Stimulated activated CD4-positive, alpha-beta T cell treated with anti-CD3 and anti-CD28 coated beads, Interleukin-2, amount 100 ng/mL, for 24 hours (primary cell): ENCODE measurements at places on chromosomes 16 and 17.

- no peak for DNase-seq
These were observed 255.9 kb downstream of the CEP112 start for GRCh38 chr17:65936013-65936412.

DNA sequence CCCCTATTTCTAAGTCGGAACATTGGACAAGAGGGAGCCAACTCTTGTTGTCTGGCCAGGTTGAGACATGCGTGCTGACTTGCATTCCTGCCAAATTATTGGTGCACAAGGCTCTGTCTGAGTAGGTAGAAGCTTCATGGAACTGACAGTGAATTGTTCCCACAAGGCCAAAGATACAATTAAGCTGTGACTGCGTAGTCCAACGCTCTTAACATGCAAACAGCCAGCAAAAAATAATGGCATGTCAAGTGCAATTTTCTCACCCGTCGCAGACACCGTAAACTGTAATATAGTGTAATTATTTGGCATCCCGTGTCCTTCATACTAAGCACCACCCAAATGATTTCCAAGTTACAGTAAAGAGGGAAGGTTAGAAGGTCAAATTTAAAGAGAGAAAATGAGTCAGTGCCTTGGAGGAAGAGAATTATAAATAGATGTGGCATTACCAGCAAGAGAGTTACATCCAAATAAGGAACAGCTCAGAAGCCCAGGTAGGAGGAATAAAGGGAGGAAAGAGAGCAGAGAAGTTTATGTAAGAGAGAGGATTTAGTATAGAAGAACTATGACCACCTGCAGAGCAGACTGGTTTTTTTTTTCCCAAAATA, 21.8 kb downstream of the CDH8 start:
- DNase-seq, result no peak

- DNase-seq, result no peak
These were observed 452.4 kb upstream of the C16orf82 start for GRCh38 chr16:26614237-26614841.

- no peak for DNase-seq
These were observed 4.4 kb upstream of the CYB561 start for GRCh38 chr17:63450551-63450950.

- no peak for DNase-seq
These were observed 1.9 kb upstream of the ITGAL start for GRCh38 chr16:30470632-30470995.

GRCh38 chr17:79840269-79840988, 1.2 kb upstream of the CBX4 start:
- DNase-seq, result peak; percentile 39

- no peak for DNase-seq
These were observed 187.6 kb downstream of the RGS9 start for GRCh38 chr17:65324611-65325342.

GRCh38 chr17:72580321-72581127, 459.7 kb downstream of the SOX9 start:
- DNase-seq, result no peak

- DNase-seq, result no peak
These were observed 2.8 kb upstream of the PRRT2 start for GRCh38 chr16:29809031-29809747.

DNA sequence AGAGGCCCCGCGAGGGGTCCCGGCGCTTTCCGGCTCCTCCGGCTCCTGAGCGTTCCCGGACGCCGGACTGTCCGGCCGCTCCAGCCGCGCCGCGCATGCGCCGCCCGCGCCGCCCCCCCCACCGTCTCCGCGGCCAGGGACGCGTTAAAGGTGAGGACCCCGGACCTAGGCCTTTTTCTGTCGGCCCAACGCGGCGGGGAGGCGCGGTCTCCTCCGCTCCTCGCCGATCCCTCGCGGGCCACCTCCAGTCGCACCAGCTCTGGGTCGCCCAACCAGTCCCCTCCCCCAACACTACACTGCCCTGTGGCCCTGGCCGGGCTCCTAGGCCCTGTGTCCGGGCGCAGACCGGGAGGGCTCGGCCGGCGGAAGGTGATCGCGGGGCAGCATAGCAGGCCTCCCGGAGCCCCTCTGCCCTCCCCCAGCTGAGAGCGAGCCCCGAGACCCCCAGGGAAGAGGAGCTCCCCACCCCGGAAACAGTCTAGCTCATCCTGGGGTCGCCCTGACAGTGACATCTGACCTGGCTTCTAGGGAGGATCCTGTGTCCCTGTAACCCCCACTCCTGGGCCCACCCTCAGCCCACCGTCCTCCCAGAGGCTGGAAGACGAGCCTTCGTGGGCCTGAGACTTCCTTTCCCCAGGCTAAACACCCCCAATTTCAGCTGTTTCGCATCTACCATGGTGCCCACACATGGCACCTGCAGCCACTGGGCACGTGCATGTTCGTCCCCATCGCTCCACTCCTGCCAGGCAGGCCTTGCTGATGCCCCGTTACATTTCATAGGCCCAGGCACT, 14.7 kb upstream of the BCAR1 start:
- peak; percentile 33 for DNase-seq

- peak; percentile 76 for DNase-seq
These were observed 3.6 kb upstream of the WDR81 start for GRCh38 chr17:1720856-1721386.

- no peak for DNase-seq
These were observed 130.2 kb downstream of the MYO1D start for GRCh38 chr17:32746698-32747097.

DNA sequence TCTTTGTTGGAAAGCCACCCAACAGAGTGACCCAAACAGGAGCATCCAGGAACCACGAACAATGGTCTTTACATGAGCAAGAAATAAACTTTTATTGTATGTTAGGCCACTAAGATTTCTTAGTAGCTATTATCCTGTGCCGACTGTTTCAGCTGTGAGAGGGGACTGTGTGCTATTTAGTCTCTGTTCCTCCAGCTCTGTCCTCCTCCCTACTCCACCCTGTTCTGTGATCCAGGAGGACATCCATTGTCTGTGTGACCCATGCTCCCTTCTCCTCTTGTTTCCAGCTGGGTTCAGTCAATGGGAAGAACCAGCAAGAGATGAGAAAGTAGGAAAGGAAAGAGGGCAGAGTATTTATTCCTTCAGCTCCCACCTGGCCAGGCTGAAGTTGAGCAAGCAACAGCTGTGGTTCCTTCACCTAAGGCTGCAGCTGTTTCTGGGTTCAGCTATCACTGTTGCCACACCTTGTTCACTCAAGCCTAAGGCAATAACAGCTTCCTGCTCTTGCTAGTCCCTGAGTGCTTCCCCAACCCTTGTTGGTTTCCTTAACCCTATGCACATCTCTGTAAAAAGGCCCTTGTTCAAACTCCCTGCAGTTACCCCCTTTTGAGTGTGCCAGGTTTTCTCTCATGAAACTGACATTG, 14.9 kb upstream of the B4GALNT2 start:
- DNase-seq, result no peak

GRCh38 chr17:82729479-82730260, 5.7 kb upstream of the FN3K start:
- no peak for DNase-seq

GRCh38 chr17:79691931-79692330, 38.8 kb upstream of the ENPP7 start:
- no peak for DNase-seq

DNA sequence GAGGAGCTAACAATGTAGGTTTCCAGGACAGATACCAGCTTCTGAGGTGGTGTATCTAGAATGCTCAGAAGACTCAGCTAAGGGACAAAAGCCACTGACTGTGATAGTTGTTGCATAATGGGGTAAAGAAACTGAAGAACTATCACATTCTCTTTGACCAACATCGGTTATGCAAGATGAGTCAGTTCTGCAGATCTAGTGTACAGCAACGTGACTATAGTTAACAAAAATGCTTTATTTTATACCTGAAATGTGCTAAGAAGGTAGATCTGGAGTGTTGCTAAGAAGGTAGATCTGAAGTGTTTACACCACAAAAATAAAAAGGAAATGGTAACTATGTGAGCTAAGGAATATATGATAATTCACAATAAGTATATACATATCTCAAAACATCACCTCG, 2.5 kb downstream of the KRTAP9-6 start:
- DNase-seq, result no peak

DNA sequence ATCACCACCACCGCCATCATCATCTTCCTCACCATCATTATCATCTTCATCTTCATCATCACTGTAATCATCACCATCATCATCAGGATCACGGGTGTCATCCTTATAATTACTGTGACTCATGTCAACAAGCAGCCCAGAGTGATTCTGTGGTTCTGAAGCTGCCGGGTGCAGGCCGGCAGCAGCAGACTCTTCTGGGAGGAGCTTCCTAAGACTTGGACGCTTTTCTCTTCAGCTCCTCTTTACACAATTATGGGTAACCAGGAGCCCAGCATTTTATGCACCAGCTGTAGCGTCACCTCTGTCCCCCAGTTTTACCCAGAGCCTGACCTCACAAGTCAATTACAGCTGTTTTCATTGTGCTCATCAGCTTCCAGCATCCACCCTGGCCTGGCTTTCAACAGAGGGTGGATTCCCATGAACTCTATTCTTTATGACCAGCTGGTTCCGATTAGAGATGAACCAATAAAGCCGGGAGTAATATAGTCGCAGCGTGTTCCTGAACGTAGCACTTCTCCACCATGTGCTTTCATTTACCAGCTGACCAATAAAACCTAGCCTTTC, 275.8 kb downstream of the FOXL1 start:
- DNase-seq, result no peak

GRCh38 chr17:78741644-78742284, 40.3 kb downstream of the CYTH1 start:
- DNase-seq, result no peak

DNA sequence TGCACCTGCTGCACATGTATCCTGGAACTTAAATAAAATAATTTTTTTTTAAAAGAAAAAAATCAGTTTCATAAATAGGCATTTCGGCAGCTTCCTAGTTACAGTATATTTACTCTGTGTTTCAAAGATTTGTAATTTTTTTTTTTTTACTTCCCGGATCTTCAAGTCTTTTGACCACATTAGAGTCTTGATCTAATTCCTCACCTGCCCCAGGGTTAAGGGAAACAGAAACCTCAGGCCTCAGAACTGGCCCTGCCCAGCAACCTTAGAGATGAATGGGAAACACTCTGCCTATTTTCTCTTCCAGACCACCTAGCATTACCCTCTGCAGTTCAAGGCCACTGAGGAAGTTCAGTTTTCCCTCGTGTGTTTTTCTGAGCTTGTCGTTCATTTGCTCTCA, 304.0 kb downstream of the MAF start:
- DNase-seq, result no peak

DNA sequence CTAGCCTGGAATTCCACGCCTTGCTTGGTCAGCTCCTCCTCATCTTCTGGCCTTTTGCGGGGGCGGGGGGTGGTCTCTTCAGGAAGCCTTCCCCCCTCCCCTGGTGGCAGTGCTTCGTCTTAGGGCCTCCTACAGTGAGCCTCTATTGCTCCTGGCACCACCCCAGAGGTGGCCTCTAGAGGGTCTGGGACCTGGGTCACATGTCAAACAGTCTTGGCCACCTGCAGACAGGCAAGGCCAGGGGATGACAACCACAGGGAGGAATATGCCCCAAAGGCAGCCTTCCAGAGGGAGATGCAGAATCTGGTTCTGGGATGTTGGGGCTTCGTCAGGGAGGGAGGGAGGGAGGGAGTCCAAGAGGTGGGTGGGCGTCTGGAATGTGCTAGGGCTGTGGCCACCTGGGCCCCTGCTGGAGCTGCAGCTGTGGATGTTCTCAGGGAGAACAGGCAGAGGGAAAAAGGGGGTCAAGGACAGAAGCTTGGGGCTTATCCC, 50.6 kb downstream of the SMPD3 start:
- no peak for DNase-seq

DNA sequence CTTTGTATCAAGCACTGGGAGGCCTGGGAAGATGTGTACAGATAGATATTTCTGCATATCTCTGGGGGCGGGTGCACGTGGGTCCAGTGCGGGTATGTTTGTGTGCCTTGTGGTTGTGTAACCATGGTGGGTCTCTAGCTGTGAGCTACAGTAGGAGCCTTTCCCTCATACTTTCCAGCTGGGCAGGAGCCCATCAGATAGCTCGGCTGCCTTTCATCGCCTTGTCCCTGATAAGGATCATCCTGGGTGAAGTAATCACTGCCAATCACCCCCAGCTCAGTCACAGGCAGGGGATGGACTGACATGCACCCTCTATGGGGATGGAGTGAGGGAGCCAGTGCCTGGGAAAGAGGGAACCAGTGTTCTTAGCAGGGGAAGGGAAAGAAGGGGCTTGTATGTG, 3.2 kb upstream of the SCRN2 start:
- no peak for DNase-seq

- DNase-seq, result no peak
These were observed 111.2 kb downstream of the ANKRD11 start for GRCh38 chr16:89378947-89379771.

GRCh38 chr16:29994600-29995323, 655 bp downstream of the HIRIP3 start:
- peak; percentile 77 for DNase-seq

- DNase-seq, result no peak
These were observed 18.1 kb upstream of the ITGB4 start for GRCh38 chr17:75703191-75703590.

GRCh38 chr17:43736389-43736788, 22.2 kb downstream of the SOST start:
- DNase-seq, result no peak

GRCh38 chr16:30787613-30788378, 791 bp upstream of the ZNF629 start:
- DNase-seq, result no peak

DNA sequence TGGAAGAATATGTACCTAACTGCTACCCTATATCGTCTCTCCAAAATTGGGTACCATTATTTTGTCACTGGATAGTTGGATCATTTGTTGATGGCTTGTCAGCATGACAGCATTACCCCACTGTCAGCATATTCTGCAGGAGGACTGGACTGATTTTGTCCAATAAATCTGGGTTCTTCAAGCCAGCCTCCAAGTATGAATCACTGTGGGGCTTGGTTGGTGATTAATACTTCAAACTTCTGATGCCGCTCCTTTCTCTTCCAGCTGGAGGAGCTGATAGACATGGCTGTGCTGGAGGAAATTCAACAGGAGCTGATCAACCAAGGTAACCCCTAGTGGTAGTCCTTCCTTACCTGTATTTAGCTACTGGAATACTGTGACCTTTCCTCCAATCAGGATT, 2.5 kb downstream of the RPAIN start:
- DNase-seq, result no peak

GRCh38 chr16:70694868-70695218, 9.0 kb upstream of the MTSS2 start:
- DNase-seq, result no peak

DNA sequence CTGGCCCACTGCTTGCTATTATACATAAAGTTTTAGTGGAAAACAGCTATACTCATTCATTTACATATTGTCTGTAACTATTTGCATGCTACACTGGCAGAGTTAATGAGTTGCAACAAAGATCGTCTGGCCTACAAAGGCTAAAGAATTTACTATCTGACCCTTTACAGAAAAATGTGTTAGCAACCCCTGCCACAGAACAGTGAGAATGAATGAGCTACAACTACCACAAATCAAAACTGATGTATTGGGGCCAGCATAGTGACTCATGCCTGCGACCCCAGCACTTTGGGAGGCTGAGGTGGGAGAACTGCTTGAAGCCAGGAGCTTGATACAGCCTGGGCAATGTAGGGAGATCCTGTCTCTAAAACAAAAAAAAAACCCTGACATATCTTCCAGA, 92.7 kb downstream of the MYH11 start:
- DNase-seq, result no peak

GRCh38 chr16:48583075-48584065, 26.6 kb downstream of the N4BP1 start:
- DNase-seq, result no peak

GRCh38 chr17:61928101-61928436, 287 bp upstream of the INTS2 start:
- no peak for DNase-seq
